ENCODE measurements at places on chromosomes 2 and 18.

- DNase-seq, result no peak
Measured at GRCh38 chr18:12397793-12398192, 9.9 kb upstream of the PRELID3A start.

- no peak for DNase-seq
Measured at GRCh38 chr18:6868033-6868432, 138.5 kb downstream of the ARHGAP28 start.

- DNase-seq, result peak; percentile 68
Measured at GRCh38 chr2:144510294-144510991, 9.5 kb downstream of the ZEB2 start.

DNA sequence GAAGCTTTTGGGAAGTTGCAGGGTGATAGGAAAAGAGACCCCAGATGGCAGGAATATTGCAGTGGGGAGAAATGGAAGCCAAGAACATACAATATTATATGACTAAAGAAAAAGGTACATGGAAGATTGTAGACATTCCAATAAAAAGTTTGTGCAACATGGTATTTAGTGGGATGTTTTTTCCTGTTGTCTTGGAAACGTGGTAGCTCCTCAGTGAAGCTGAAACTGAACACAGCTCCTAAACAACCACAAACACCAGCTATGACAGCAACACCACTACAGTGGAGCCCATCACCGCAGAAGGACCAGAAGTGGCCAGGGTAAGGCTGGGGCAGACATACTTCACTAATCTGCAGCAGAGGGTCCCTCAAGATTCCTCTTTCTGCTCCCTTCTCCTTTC lies 246.8 kb downstream of the CDH20 start:
- no peak for DNase-seq

- DNase-seq, result no peak
Measured at GRCh38 chr18:67919316-67919715, 402.8 kb upstream of the DSEL start.

DNA sequence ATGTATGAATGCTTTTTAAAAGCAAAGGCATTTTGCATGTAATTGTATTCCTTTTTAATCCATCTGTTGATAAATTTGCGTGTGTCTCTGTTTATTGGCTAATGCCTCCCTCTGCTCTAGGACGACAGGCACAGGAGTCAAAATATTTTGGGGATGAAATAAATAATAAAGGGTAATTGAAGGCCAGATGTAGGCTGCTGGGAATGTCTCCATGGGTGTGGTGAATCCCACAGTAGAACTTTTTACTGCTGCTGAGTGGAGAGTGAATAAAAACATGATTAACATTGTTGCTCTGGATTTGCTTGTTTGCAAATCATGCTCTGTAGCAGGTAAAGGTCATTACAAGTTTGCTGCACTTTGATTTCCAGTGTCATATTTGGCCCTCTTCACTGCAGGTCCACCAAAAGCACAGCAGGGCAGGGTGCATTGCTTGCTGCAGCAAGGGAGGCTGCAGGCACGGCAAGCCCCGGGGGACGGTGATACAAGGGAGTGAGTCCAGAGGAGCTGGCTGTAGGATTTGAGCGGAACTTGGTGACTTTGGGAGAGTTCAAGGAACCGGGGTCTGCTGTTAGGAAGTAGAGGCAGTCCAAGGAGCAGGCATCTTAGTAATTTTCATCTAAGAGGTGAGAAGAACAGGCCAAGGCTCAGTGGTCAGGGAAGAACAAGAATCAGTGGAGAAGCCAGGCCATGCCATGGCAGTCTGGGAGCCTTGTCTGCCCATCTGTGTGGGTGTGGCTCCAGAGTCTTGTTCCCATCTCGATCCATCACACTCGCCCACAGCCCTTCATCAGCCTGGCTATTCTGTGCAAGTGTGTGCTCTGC lies 201.5 kb upstream of the RAB6C start:
- no peak for DNase-seq

- no peak for DNase-seq
Measured at GRCh38 chr18:31711365-31712172, 27.2 kb upstream of the B4GALT6 start.

- no peak for DNase-seq
Measured at GRCh38 chr18:79624356-79625170, 55.0 kb upstream of the CTDP1 start.

DNA sequence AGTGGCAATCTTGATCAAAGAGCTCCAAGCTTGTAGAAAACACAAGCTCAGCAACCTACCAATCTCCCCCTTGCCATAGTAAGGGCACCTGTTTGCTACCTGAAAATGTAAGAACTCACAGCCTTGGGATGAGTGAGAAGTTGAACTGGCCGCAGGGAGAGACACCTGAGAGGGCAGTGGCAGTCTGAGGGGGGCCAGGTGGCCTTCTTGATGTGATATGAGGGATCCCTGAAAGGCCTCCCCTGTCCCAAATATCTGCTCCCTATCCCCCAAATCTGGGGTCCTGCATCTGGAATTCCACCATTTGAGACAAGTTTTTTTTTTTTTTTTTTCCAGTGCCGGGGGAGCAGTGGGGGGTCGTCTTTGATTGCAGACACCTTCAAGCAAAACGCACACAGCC lies 230.2 kb upstream of the SMAD2 start:
- no peak for DNase-seq
